ENCODE measurements at places on chromosomes 16 and 17.

DNA sequence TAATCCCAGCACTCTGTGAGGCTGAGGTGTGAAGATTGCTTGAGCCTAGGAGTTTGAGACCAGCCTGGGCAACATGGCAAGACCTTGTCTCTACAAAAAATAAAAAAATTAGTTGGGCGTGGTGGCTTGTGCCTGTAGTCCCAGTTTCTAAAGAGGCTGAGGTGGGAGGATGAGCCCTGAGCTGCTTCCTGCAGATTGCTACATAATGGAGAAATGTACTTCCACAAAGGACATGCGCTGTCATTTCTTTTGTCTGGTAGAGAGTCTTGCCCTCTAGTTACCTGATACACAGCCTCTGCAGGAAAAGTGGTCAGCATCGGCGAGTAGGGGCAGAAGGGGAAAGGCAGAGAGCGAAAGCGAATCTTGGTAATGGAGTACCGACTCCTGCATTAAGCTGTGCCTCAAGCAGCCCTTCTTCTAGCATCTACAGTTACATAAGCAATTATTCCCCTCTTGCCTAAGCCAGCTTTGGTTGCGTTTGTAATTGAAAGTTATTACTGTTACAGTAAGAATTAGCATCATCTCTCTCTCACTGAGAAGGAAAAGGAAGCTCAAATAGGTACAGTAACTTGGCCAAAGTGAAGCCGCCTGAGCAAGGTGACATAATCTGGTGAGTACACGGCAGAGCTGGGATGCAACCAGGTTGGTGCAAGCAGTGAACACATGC, 18.5 kb upstream of the GGA2 start:
- no peak for DNase-seq

GRCh38 chr16:4935241-4935855, 1.6 kb downstream of the PPL start:
- no peak for DNase-seq

- no peak for DNase-seq
Measured at GRCh38 chr16:46901709-46902108, 17.5 kb downstream of the GPT2 start.

GRCh38 chr16:87003414-87003755, 313.8 kb downstream of the C16orf95 start:
- no peak for DNase-seq

- no peak for DNase-seq
Measured at GRCh38 chr16:46929378-46930332, 43.8 kb downstream of the DNAJA2 start.

DNA sequence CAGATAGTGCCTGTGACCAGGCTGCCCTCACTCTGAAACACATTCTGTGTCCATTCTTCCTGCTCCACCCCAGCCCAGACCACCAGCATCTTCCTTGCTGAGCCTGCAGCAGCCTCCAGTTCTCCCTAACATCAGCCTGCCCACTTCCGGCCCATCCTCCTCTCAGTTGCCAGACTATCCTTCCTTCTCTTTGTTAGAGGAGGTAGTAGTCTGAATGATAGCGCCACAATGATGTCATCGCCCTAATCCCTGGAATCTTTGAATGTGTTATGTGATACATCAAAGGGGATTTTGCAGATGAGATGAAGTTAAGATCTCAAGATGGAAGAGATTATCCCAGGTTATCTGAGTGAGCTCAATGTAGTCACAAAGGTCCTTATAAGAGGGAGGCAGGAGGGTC, 3.2 kb upstream of the ZDHHC1 start:
- peak; percentile 32 for DNase-seq

DNA sequence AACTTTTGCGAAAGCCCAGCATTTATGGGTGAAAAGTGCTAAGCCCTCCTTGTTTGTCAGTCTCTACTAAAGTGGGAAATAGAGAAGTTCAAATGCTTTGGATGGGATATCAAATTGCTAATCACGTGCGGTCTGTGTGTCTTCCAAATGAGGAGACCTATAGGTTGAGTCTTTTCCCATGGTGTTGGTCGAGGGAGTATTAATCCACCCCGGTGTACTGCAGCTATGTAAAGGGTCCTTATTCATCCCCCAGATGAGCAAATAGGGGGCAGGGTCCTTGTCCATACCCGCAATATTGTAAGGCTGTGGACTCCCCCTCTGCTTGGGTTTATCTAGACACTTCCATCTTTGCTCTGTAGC, 14.6 kb downstream of the KIAA0513 start:
- peak; percentile 59 for DNase-seq

DNA sequence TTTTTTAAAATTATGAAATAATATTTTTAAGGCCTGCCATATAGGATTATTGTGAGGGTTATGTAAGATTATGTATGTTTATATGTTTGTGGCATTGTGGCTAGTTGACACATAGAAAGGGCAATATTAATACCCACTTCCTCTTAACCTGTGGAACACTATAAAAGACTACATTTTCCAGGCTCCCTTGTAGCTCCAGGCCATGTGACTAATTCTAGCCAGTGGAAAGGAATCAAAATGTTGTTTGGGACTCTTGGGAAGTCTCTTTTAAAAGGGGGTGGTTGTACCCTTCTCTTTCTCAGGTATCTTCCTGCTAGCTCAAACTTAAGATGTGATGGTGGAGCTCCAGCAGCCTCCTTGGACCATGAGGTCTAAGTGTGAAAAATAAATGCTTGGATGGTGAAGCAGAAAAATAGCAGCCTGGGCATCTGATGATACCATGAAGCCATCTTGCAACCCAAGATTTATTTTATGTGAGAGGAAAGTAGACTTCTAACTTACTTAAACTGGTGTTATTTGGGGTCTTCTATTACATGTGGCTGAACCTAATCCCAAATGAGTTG, 39.2 kb downstream of the TEKT5 start:
- DNase-seq: no peak

- no peak for DNase-seq
Measured at GRCh38 chr17:46264456-46265198, 30.3 kb upstream of the LRRC37A start.

- DNase-seq: no peak
Measured at GRCh38 chr17:34207572-34207971, 47.5 kb upstream of the CCL2 start.

DNA sequence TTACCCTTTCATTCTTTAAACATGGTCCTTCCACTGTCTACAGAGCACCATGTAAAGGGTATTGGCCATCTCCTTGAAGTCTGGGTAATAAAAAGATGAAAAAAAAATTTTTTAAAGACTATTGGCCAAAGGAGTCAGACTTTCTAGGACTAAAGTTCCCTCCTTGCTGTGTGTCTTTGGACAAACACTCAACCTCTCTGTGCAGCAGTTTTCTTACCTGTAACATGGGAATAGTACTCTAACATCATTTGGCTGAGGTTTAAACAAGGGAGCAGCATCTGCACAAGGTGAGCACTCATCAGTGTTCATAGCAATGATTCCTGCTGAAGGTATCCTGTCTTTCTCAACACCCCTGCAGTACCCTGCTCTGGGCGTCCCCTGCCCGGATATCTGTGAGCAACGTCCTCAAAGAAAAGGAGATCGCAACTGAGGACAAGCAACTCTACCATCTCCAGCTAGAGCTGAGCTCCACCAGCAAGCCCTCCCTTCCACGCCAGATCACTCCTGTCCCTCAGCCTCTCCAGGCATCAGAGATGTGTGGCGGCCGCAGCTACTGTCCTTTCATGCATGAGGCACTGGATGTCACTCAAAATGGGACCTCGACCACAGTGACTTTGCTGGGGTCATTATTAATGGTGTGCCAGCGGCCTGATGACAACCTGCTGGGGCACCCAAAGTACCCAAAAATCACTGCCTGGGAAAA, 29.5 kb upstream of the RPH3AL start:
- no peak for DNase-seq

- DNase-seq: no peak
Measured at GRCh38 chr17:39765175-39765574, 27.4 kb downstream of the GRB7 start.

DNA sequence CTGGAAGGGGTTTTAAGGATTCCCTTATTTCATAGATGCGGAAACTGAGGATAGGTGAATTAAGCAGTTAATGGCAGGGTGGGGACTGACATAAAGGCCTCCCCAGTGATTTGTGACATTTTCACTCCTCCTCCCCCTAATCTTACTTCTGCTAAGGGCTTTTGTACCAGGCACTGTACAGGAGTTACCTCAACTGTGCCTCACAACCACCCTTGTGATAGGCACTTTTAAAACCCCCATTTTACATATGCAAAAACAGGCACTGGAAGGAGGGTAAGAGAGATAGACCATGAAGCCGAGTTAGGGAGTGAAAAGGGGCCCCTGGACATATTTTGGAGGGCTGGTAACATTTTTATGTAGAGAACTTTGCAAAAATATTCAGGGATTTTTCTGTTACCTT, 862 bp upstream of the GDE1 start:
- no peak for DNase-seq

DNA sequence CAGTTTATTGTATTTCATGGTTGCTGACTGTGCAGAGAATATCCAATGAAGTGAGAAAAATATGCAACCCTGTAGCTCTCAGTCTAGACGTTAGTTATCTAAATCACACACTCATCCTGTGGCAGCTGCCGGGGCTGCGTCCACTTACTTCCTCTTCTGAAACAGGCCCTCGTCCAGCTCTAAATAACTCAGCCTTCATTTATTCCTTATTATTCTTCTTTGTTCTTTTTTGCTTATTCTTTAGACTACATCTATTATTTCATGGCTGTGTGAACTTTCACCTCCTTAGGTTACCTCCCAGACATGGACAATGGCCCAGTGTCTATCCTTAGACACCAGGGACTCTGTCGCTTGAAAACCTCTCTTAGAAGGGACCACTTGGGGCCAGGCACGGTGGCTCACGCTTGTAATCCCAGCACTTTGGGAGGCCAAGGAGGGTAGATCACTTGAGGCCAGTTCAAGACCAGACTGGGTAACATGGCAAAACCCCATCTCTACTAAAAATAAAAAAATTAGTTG, 3.4 kb upstream of the THUMPD1 start:
- no peak for DNase-seq

DNA sequence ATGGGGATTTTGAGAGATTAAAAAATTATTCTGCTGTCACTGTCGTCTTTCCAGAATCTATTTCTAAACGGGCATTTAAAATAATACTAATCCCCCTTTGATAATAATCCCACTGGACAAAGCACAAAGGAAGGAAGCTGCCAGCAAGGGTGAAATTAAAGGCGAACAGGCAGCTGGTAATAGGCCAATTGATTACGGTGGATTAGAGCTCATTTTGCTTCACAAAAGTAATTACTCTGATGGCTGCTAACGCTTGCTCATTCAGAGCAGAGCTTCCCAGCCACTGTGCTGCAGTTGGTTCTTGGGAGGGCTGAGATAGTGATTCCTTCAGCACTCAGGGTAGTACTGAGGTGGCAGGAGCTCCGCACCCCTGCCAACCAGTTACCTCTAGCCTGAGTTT, 205.7 kb downstream of the SNX29 start:
- peak; percentile 91 for DNase-seq

DNA sequence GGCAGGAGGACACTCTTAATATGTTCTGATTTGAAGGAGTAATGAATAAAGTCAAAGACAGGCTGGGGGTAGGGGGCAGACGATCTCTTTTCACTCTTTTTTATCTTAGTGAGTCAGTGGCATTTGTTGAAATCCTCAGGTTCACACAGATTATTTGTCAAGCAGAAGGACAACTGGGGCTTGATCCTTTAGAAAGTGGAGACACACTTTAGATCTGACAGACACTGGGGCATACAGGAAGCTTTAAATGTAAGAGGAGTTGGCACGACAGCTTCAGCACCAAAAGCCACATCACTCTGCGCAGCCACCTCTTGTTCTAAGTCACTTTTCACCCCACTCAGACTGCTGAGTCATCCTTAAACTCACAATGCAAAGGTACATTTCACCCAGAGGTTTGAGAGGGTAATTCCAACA, 121.5 kb downstream of the STXBP4 start:
- DNase-seq: no peak

DNA sequence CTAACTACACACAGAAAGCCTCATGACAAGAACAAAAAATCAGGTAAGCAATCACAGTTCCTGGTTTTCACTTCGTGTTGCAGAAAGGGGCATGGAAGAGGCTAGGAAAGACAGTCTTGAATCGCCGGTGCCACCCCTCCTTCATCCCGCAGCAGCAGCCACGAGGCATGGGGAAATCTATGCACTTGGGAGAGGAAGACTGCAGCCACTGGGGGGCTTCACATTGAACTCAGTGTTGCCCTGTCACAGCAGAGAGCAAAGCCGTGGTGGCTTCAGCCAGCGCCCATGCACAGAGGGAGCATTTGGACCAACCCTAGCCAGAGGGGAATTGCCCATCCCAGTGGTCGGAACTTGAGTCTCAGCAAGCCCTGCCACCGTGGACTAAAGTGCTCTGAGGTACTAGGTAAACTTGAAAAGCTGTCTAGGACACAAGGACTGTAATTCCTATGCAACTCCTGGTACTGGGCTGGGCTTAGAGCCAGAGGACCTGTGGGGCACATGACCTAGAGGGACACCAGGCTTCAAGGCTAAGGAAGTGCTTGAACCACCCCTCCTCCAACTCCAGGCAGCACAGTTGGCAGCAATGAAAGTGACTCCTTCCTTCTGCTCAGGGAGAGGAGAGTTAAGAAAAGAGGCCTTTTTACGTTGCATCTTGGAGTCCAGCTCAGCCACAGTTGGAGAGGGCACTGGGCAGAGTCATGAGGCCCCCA, 35.2 kb upstream of the ATP2C2 start:
- DNase-seq: no peak

DNA sequence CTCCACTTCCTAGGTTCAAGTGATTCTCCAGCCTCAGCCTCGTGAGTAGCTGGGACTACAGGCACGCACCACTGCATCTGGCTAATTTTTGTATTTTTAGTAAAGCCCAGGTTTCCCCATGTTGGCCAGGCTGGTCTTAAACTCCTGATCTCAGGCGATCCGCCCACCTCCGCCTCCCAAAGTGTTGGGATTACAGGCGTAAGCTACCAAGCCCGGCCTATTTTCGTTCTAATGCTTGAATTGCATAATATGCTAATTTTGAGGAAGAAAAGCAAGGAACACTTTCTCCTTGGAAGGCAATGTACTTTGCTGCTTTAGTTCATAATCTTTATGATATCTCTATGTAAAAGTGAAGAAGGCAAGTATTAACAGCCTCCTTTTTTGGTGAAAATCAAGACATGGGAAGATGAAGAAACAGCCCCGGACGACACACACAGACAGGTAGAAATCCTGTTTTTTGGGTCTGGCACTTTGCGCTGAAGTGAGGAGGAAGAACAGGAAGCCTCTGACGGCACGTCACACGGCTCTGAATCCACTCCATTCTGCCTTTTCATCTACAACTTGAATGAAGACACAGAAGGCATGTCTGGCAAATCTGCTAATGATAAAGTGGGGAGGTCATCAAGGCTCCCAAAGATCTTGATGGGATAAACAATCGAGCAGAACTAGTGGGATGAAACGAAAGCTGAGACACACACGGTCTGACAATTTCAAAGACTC, 24.9 kb downstream of the VPS53 start:
- no peak for DNase-seq
